Activated T-cell treated with anti-CD3 and anti-CD28 coated beads for 4 hours (primary cell): ENCODE measurements at places on chromosomes 3 and 15.

GRCh38 chr3:2597615-2598014, 498.9 kb downstream of the CNTN4 start:
- DNase-seq: no peak

GRCh38 chr3:24006-24405, 172.6 kb upstream of the CHL1 start:
- no peak for DNase-seq

DNA sequence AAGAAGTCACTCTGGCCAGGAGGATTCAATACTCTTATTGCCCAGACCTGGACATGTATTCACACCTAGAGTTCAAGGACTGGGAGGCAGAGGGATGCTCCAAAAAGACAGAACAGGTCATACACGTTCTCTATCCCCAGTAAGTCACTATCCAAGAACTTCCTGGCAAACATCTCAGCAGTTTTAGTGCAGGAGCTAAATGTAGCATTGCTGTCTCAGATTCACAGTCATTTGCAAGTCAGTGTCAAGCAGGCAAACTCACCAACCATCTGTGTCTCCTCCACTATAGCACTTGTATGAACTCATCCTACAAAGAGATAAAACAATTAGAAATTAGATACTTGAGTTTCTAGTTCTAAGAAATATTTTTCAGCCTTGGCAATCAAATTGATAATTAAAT, 38.4 kb downstream of the ABHD17C start:
- DNase-seq: no peak

- DNase-seq: no peak
These were observed 44.6 kb upstream of the VILL start for GRCh38 chr3:37945807-37946530.

DNA sequence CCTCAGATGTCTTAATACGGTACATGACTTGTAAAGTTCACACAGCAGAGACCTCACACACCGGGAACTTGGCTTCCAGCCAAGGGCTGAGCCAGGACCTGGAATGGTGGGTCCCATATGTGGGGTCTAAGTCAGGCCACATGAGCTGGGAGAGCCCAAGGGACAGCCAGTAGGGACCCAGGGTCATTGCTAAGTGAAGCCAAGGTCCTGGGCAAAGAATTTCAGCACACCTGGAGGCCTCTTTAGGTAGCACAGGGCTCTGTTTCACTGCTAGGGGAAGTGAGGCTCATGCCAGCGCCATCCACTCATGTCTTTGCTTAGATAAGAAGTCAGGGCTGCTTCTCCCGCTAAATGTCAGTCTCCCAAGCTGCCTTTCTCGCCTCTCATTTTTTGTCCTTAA, 116.6 kb upstream of the TLE3 start:
- DNase-seq: no peak

- no peak for DNase-seq
These were observed 107.2 kb upstream of the HACD2 start for GRCh38 chr3:123692041-123692440.

DNA sequence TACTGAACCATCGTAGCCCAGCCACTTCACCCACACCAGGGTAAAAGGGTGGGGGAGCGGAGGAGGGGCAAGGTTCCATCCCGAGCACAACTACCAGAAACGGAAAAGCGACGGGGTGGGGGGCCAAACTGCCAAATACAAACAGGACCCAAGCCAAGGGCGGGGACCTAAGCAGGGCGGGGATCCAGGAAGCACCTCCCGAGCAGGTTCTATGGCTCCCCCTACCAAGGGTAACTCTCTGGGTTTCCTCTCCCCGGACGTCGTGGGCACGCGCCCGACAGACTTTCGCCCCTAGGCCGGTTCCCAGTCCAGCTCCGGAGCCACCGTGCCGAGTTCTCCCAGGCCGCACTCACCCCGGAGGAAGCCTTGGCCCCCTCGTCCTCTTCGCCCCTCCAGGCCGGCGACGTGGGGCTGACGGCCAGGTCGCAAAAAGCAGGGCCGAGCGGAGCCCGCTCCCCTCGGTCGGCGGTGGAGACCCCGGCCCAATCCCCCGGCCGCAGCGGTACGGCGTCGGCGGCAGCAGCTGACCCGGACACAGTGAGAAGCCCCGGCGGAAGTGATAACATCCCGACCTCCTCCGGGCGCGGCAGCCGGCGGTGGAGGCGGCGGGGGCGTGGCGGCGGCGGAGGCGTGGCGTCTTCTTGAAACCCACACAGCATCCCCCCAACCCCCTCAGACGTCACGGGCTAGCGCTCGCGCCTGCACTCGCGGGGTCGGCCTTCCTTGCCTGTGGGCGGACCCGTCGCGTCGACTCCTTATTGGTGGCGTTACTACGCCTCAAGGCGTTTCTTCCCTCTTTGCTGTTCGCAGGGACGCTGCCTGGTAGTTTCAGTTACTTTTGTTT, at the start of gene BNIP2:
Gene BNIP2, minus strand, starts transcription at position 539 of the 844 bp plus-strand sequence. CDS start 6,863 bp downstream, outside the sequence.
- peak; percentile 98 for DNase-seq

GRCh38 chr3:191961022-191961421, 500.1 kb downstream of the PYDC2 start:
- DNase-seq: no peak

GRCh38 chr15:32718227-32718820, 520 bp downstream of the GREM1 start:
- no peak for DNase-seq

DNA sequence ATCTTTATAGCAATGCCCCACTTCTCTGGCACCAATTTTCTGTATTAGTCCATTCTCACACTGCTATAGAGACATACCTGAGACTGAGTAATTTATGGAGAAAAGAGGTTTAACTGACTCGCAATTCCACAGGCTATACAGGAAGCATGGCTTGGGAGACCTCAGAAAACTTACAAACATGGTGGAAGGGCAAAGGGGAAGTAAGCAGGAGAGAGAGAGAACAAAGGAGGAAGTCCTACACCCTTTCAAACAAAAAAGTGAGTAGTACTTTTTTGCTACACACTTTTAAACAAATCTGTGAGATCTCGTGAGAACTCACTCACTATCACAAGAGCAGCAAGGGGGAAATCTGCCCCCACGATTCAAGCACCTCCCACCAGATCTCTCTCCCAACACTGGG, 67.8 kb upstream of the ZBED2 start:
- no peak for DNase-seq

DNA sequence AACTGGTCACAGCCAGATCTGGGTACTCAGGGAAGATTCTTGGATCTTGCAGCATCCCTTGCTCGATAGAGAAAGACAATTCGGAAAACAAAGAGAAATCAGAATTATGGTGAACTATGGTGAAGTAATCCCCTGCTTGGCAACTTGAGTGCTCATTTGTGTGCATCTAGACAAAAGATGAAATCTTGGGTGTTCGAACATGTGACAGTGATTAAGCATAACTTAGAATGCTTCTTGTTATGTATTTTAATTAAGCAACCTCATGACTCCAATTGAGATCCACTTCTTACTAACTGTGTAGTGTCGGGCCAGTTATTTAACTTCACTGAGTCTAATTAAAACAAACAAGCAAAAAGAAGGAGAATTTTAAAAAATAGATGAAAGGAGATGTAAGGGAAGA, 56.5 kb downstream of the ZNF385D start:
- no peak for DNase-seq

- DNase-seq: no peak
These were observed 73.9 kb downstream of the NR1D2 start for GRCh38 chr3:24018784-24019570.

GRCh38 chr15:51642696-51643095, 20.1 kb upstream of the DMXL2 start:
- no peak for DNase-seq

GRCh38 chr3:49024449-49024848, 2.5 kb downstream of the NDUFAF3 start:
- no peak for DNase-seq
